ENCODE measurements at places on chromosomes 5 and 9.

DNA sequence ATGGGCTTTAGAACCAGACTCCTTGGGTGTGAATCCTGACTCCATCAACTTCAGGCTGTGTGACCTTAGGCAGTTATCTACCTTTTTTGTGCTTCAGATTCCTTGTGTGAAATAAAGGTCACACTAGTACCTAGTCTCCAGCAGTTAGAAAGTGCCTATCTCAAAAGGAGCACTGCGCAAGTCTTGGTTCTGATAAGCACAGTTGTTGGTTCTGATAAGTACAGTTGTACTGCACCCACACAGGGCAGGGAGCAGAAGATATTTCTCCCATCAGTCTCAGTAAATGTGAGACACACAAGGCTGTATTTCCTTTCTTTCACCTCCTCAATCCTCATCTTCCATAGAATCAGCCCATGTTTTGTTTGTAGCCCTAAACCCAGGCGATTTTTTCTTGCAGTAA, 116.6 kb upstream of the DPYSL3 start:
- no peak for DNase-seq

GRCh38 chr5:54385994-54386393, 69.5 kb upstream of the HSPB3 start:
- DNase-seq, result no peak

- peak; percentile 77 for DNase-seq
Measured at GRCh38 chr5:69493396-69494133, 975 bp downstream of the OCLN start.

GRCh38 chr5:149951138-149951749, 6.7 kb upstream of the PDE6A start:
- no peak for DNase-seq

DNA sequence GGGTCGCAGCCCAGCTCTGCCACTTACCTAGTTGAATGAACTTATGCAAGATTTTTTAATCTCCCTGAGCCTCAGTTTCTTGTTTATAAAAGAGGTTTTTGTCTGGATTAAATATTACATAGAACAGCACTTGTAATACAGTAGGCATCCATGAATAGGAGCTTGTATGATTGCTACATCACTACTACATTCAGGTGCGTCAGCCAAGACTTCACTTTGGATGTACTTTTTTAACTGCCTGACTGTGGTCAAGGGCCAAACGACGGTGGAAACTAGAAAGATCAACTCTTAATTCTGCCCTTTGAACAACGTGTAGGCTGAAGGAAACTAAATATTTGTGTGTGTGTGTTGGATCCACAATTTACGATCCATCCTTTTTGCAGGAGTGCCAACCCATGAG, 172.8 kb downstream of the RFK start:
- no peak for DNase-seq

DNA sequence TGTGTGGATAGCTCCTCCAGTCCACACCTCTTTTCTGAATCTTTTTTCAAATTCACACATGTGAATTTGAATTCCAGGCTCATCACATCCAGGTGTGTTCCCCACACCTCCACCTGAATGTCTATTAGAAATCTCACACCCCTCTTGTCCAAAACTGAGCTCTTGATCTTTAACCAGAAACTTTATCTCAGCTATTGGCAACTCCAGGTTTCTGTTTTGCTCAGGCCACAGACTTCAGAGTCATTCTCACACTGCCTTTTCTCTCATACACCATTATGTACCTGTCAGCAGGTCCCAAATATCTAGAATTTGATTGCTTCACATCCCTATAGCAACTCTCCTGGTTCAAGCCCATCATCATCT, 11.6 kb downstream of the NIPSNAP3B start:
- no peak for DNase-seq

DNA sequence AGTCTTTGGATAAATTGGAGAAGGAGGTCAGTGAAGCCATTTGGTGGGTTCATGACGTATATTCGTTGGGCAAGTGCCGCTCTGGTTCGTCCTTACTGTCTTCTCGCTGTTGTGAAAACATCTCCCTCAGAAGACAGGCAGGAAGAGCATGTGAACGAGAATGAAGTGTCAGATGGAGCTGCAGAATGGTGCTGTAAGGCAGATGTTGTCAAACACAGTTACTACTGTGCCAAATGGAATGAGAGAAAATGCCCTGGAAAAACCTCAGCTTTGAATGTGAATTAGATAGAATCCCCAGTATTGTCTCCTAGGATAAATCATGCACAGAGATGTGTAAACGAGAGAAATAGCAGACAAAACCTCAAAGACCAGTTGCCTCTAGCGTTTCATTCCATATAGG, 121.5 kb downstream of the CAMK4 start:
- no peak for DNase-seq

DNA sequence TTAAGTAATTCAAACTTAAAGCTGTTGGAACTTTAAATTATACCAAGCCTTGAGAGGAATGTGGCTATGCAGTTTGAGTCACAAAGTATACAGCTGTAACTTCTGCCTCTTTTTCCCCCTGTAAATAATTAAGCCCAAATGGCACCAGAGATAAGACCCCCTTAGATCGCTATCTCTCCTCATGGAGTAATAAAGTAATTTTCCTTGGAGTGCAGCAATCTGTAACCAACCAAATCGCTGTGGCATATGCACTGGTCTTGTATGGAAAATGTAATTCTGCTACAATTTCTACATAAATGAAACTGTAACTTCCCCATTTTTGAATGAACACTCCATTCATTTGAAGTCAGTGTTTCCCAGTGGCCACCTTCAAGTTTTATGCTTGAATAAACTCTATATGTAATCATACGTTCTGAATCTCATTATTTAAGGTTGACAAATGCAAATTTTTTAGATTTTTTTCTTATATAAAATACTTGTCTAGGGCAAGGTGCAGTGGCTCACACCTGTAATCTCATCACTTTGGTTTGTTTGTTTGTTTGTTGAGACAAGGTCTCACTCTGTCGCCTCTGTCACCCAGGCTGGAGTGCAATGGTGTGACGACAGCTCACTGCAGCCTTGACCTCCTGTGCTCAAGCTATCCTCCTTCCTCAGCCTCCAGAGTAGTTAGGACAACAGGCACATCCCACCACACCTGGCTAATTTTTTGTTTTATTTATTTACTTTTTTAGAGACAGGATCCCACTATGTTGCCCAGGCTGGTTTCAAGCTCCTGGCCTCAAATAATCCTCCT, 12.3 kb downstream of the SUSD1 start:
- DNase-seq, result no peak

- peak; percentile 87 for DNase-seq
Measured at GRCh38 chr5:173972925-173973615, 15.9 kb upstream of the C5orf47 start.

DNA sequence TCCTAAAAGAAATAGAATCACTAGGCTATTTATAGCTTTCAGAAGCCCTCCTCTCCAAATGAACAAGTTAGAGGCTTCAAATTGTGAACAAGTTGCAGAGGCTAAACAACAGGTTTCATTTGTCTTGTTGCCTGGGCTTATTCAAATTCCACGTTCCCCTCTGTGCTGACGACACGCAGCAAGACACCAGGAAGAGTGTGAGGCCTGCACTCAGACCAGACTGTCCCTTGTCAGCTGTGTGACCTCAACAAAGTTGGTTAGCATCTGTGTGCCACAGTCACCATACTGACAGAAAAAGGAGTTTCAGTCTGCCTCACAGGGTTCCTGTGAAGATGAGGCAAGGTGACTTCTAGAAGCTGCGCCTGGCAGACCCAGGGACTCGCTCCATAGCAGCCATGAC, 22.1 kb upstream of the GABBR2 start:
- no peak for DNase-seq

GRCh38 chr9:109901201-109901600, 121.2 kb downstream of the PALM2AKAP2 start:
- DNase-seq, result no peak

DNA sequence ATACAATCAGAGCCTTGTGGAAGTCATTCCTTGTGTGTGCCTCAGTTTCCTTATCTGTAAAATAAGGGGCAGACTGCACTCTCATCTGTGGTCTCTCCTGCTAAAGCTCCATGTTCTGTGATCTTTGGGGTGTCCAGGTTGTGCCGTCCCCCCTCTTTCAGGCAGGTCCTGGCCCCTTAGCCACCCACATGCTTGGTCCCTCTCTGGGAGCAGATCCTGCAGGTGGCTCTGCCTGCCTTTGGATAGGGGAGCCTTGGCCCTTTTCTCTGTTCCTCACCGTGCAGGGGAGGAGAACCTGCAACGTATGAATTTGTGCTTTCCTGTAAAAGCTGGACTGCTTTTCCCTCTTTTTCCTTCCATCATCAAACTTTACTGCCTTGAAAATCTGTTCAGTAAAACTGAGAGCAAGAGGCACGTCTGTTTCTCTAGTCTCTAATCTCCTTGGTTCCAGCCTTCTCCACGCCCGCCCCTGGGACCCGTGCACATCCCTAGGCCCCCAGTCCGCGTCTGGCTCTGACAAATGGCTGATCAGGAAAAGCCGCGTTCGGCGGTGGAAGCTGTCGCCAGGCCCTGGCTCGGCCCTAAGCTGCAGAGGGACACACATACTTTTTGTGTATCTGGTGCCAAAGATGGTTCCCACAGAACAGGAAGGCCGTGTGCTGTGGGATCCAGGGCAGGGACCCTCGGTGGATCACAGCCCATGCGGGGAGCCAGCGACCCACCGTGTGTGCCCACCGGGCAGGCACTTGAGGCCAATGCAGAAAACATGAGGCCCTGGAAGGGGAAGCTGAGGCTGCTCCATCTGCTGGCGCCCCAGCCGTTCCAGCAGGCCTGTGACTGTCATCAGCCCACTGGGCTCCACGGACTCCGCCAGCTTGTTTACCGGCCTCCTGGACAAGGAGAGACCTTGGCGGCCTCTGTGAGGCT, 43.4 kb upstream of the COL5A1 start:
- DNase-seq, result no peak

DNA sequence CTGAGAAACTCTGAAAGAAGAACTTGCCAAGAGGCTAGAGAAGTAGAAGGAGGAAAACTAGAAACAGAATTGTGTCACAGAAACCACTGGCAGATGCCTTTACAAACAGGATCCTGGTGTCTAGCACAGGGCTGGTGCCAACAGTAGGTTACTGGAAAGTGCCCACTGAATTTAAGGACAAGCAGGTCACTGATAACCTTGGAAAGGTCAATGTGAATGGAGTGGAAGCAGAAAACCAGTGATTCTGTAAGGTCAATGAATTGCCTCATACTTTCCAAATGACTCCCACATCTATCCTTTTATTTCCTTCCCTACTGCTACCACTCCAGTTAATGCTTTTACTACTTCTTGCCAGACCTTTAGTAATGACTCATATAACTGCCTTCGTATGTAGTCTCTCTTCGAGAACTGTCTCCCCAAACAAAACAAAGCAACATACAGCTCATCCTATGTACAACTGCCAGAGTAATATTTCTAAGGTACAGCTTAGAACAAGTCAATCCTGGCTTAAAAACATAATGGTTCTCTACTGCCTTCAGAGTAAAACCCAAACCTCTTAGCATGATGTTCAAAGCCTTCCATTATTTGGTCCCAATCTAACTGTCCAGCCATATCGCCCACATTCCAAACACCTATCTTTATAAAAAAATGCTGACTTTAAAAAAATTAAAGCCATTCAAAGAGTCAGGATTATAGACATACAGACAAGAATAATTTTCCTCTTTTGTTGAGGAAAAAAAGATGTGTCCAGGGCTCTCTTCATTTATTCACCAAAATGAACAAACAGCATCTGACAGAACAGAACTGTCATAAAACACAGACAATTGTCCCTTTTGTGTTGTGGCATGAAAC, 52.5 kb downstream of the NR3C1 start:
- no peak for DNase-seq

DNA sequence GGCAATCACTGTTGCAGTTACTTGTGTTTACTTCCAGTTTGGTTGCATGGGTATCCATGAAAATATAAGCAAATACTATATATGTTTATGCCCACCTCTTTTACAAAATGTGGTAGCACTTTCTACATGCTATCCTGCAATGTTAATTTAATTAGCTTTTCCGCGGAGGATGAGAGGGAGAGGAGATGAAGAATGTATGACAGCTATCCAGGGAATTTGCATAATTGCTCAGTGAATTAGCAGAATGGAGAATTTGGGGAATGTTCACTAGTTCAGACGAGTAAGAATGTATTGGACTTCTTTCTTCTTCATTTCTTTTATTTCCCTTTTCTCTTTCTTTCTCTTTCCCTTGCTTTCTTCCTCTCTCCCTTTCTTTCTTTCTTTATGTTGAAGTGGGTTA, 140.7 kb upstream of the SLC28A3 start:
- no peak for DNase-seq

- DNase-seq, result no peak
Measured at GRCh38 chr5:127024821-127025220, 5.5 kb downstream of the MARCHF3 start.

GRCh38 chr9:110926828-110927487, 111.3 kb downstream of the LPAR1 start:
- no peak for DNase-seq

- no peak for DNase-seq
Measured at GRCh38 chr9:126805554-126806262, 868 bp downstream of the ZBTB43 start.

GRCh38 chr5:112594941-112595340, 142.7 kb upstream of the APC start:
- DNase-seq, result no peak

DNA sequence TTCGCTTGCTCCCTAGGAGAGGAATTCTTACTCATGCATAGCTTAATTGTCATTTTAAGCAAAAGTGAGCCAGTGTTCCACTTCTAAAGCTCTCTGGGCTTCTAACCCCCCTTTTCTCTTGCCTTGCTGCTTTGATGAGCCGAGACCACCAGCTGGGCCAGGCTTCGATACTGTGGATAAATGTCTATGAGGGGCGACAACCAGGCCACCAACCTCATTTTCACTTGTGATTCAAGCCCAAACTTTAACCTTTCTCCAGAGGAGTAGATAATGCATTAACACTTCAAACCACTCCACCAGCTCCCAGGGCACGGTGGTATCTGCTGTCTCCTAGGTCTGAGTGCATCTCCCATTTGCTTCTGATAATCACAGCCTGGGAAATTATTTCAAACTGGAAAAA, 205.6 kb downstream of the PSAT1 start:
- DNase-seq, result no peak

GRCh38 chr9:129879991-129880653, 44.9 kb downstream of the USP20 start:
- DNase-seq, result no peak

GRCh38 chr5:106489004-106489403, 1181.7 kb downstream of the EFNA5 start:
- no peak for DNase-seq

DNA sequence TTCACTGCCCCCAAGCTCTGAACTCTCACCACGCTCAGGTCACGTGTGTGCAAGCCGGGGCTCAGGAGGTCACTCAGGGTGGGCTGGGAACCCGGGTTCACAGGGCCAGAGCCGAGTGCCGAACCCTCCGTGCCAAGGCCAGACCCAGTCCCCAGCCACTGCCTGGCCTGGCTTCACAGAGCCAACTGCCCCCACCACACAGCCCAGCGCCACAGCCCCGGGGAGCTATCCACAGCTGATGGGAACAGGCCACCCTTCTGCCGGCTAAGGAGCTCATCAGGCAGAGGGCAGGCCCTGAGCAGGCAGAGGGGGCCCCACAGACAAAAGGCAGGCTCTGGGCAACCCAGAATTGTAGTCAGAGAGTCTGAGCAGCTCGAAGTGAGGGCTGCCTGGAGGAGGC, 117.0 kb downstream of the VAV2 start:
- no peak for DNase-seq
